AG04450 (cell line): ENCODE measurements at places on chromosomes 1 and 21.

DNA sequence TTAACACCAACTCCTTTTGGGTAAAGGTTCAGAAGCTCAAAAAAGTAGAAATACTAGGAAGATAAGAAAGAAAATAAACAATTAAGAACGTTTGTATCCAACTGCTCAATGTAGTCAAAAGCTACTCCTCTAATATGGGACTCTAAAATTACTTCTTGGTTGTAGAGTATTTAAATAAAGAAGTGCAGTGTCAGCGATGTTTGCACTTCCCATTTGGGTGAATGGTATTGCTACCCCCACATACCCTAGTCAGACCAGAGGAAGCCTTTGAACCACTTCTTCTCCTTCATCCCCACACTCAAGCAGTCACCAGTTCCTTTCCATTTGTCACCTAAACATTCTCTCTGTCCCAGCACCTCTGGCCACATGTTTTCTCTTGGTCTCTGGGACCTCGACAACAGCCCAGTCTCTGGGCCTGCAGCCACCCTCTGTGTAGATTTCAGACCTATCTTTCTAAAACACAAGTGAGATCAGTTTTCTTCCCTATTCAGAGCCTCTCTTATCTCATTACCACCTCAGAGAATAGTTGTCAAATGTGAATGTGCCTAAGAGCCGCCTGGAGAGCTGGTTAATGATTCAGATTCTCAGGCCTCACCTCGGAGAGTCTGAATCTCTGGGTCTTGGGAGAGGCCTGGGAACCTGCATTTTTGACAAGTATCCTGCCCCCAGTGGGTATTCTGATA lies 109.8 kb downstream of the OMA1 start:
- no peak for DNase-seq

GRCh38 chr1:216476341-216476740 lies 53.1 kb upstream of the USH2A start:
- DNase-seq = no peak

GRCh38 chr1:44994309-44994898 lies 8.0 kb upstream of the EIF2B3 start:
- DNase-seq = no peak

GRCh38 chr1:230515451-230516145 lies 89.5 kb upstream of the PGBD5 start:
- no peak for DNase-seq

- DNase-seq = no peak
Observed at GRCh38 chr1:103513711-103514110, 11.8 kb upstream of the RNPC3 start.

GRCh38 chr1:42765269-42765668 lies 1.6 kb downstream of the P3H1 start:
- no peak for DNase-seq

- DNase-seq = no peak
Observed at GRCh38 chr1:115539736-115540135, 102.0 kb upstream of the VANGL1 start.

DNA sequence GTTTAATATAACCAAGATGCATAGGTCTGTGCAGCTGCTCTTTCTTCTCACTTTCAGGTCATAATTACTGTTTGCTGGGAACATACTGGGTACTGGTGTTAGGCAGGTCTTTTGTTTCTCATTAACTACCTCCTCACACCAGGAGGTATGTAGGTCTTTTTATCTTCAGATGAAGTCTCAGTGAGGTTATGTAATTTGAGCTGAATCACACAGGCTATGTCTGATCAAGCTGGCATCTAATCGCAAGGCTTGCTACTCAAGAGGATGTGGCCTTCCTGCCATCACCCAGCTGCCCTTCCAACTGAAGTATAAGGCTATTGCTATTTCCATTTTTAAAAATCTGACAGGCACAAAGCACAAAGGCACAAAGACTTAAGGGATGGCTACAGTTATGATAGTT lies 96.4 kb downstream of the RUNX1 start:
- DNase-seq = no peak

DNA sequence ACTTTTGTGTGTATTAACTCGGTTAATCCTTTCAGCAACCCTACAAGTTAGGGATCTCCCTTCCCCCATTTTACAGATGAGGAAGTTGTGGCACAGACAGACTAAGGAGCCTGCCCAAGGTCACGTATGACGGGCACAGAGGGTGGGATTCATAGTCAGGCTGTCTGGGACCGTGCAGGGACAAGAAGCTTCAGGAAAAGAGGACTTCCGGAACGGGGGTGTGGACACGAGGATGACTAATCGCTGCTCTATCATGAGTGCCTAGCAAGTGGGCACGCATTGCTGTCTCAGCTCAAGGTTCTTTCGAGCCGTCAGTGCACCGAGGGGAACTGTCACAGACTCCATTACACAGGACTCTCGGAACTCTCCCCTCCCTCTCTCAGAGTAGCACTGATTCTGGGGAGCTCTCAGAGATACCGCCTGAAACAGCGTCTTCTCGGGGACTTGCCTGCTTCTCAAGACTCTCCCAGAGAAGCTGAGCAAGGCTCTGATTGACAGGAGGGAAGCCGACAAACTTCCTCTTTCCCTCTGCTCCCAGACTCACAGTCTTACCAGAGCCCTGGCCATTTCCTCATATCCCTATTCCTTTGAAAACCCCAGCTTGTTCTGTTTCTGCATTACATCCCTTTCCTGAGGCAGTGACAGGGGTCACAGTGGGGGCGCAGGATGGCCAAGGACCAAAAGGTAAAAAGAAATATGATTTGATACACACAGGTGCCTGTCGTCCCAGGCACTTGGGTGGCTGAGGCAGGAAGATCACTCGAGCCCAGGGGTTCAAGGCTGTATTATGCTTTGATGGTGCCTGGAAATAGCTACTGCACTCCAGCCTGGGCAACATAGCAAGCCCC lies 14.4 kb downstream of the FHAD1 start:
- no peak for DNase-seq

DNA sequence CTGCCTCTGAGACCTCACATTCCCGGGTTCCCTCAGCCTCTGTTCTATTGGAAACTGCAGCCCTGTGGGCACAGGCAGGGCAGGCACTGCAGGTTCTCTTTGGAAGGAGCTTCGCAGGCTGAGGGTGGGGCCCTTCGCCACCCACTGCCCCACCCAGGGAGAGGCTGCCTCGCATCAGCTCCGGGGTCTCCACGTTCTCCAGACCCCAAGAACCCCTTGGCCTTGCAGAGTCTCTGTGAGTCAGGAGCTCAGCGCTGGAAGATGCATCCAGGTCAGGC lies 8.6 kb upstream of the C1orf159 start:
- no peak for DNase-seq

GRCh38 chr1:205563927-205564441 lies 59.5 kb downstream of the CDK18 start:
- no peak for DNase-seq

- no peak for DNase-seq
Observed at GRCh38 chr1:59034925-59035324, 251.1 kb upstream of the JUN start.

- DNase-seq = no peak
Observed at GRCh38 chr1:118322331-118322730, 137.3 kb upstream of the SPAG17 start.

DNA sequence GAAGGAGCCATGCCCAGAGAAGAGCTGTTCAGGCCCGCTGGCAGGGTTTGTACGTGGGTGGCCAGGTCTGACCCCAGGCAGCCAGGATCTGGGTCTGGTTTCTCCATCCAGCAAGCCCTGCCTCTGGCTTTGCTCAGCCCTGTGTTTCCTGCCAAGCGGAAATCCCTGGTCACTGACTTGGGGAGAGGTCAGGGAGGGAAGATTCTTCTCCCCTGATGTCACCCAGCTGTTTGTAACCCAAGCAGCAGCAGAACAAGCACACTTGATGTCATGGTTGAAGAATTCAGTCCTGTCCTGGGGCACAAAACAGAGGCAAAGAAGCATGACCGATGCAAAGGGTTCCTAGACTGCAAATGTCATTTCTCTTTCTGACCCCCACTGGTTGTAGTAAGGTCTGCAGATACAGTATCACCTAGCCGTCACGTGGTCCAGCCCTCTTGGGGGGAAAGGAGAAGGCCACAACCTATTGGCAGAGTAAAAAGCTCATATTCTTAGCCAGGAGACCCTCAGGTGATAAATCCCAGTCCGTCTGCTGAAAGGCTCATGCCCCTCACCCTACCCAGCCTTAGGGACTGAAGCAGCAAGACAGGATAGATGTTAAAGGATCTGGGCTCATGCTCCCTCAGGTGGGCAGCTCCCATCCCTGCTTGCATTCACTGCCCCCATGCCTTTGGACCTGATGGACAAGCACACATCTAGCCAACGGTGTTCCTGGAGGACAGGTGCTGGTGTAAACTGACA lies 120.9 kb downstream of the SYT2 start:
- peak; percentile 99 for DNase-seq

DNA sequence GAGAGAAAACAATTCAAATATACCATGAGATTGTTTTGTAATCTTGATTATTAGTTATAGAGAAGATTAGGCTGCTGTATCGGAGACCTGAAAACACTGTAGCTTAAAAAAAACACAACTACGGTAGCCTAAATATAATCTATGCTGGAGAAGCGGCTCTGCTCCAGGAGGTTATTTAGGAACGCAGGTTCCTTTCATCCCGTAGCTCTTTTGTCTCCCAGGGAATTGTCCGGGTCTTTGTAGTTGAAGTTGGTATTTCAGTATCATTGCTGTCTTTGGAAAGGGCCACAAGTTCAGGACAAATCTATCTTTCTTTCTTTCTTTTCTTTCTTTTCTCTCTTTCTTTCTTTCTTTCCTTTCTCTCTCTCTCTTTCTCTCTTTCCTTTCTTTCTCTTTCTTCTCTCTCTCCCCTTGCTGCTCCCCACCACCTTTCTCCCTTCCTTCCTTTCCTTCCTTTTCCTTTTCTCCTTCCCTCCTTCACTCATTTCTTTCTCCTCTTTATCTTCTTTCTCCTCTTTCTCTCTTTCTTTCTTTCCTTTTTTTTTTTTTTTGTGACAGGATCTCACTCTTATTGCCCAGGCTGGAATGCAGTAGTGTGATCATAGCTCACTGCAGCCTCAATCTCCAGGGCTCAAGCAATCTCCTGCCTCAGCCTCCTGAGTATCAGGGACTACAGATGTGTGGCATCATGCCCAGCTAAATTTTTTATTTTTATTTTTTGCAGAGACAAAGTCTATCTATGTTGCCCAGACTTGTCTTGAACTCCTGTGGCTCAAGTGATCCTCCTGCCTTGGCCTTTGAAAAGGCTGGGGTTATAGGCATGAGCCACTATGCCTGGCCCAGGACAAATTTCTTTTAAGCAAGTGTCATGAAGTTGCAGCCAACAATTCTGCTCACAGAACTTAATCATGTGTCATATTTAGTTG lies 10.9 kb upstream of the NFIA start:
- DNase-seq = no peak

DNA sequence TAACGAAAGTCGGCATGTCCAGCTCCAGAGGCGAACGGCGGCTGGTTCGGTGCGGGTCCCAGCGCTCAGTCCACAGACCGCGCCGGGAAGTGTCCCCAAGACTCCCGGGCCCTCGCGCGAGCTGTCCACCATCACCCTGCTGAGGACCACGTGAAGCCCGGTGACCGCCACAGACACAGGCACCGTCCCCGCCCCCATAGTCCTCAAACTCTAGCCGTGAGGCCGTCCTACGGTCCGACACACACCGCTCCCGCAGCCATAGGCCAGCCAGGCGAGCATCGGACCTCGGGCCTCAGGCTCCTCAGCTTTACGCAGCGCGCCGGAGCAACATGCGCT lies 535 bp downstream of the SETD4 start:
- no peak for DNase-seq

DNA sequence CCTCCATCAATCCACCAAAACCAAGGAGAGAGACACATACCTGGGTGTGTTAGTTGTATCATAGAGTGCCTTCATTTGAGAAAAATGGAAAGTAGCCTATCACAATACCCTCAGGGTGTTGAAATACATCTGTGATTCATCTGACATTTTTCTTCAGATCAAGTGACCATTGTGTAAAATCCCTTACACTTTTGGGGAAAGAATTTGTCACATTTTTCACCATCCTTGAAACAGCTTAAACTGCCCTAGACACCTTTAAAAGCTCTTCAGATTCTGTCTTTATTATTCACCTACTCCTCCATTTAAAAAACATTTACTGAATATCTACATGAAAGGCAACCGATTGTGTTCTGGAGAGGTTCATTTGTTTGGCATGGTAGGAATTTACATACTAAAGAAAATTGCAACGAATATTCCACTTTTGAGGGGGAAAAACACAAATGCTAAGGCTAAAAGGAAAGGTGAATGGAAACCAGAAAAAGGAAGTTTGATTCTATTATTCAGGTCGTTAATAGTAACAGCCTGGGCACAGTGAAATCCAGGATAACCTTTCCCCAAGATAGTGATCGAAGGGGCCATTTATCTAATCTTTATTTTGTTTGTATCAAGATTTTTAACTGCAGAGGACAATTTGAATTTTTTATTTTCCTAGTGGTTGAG lies 70.4 kb upstream of the SAMSN1 start:
- DNase-seq = no peak

DNA sequence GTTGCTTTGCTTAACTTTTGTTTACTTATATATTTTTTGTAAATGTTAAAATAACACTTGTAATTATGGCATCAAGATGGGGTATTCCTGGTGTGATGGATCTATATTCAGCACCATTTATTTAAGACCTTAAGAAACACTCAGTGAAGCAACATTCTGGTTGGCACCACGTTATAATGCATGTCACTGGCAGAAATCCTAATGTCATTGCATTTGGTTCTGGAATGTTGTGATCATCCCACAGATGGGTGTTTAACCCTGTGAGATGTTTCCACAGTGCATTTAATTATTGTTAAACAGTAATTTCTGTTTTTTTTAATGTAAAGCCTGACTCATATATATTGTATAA lies 116.5 kb downstream of the NOS1AP start:
- no peak for DNase-seq

DNA sequence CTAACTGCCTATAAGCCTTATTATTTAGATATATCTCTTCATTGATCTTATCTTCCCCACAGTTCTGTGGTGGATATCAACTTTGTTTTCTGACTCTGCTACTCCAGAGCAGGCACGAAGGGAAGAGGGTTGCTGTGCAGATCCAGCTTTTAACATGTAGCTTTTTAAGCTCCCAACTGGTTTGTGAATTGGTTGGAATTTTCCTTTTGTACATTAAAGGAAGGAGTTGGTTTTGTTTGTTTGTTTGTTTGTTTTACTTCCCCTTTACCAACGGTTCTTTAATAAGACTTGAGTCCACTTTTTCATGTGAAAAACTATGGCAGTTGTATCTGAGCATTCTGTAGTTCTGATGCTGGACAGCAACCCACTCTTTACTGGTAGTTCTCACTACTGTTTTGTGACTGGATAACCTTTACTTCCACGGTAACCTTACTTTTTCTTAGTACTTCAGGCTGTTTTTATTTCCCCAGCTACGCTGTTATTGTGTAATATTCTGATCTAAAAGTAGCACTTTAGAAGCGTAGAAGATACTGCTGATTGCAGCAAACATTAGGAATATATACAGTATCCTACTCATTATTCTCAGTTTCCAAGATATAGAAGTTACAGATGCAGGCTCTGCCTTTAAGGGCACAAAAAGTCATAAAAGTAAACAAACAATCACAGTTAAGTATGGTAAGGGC lies 1.6 kb downstream of the GNPAT start:
- no peak for DNase-seq

- no peak for DNase-seq
Observed at GRCh38 chr1:217453816-217454215, 177.1 kb downstream of the GPATCH2 start.

- no peak for DNase-seq
Observed at GRCh38 chr1:203177470-203178039, 1.9 kb upstream of the MYBPH start.

GRCh38 chr1:157849229-157849875 lies 7.7 kb upstream of the CD5L start:
- no peak for DNase-seq
